ENCODE measurements at places on chromosomes 3 and 15.

DNA sequence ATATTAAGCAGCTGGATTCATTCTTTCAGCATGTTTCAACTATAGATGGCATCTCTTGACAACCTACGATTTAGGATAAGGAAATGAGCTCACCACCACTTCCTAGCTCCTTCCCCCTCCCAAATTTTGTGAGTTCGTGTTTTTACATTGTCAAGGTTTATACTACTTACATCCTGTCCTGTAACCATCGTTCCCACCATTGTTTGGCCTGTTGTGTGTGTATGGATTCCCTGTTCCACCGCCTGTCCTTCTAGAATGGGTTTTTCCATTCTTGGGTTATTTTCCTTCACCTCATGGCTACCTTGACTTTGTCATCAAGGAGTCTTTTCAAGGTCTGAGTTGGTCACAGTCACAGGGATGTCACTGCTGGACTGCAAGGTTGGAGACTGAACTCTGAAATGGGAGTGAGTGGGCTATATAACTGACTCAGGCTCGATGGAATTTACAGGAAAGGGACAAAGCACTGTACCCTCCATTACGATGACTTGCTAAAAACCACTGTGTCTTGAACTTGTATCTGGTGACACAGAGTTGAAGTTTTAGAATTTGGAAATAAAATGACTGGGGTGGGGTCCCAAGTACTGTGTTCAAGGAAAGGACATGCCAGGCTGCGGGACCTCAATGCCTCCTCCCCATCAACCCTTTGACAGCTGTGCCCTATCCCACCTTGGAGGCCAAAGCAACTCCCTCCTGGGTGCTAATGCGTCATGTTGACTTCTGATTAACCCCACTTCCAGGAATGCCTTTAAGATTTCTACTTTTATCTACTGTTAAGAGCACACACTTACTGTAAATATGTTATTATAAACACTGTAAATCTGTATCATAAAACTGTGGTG is 66.8 kb upstream of the BLM start:
- DNase-seq = no peak

- no peak for DNase-seq
Measured at GRCh38 chr3:187889601-187890404, 144.5 kb upstream of the BCL6 start.

DNA sequence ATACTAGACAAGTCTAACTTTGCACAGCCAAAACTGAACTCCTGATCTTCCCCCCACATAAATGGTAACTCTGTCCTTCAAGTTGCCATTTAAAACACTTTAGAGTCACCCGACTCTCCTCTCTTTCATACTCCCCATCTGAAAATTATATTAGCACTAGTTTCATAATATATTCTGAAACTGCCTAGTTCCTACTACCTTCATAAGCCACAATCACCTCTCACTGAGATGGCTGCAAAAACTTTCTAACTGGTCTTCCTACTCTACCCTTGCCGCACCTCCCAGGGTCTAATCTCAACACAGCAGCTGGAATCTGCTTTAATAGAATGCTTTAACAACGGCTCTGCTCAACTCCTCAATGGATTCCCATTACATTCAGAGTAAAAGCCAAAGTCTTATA is 55.0 kb downstream of the GLB1 start:
- no peak for DNase-seq

- no peak for DNase-seq
Measured at GRCh38 chr3:119786409-119786808, 4.5 kb downstream of the NR1I2 start.

DNA sequence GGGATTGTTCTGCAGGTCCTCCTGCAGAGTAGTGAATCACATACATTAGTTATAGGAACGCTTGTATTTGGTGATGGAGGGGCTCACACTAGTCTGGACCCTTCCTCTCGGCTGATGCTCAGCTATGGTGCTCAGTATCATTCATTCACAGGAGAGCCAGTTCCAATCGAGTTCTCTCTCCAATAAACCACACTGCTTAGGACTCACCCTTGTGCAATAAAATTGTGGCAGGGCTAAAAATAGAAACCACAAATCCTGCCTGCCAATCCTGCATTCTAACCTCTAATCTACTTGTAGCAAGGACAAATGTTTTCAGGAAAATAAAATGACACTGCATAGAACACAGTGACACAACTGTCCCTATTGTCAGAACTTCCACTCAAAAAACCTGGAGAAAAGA is 138.4 kb upstream of the TBL1XR1 start:
- DNase-seq = no peak

DNA sequence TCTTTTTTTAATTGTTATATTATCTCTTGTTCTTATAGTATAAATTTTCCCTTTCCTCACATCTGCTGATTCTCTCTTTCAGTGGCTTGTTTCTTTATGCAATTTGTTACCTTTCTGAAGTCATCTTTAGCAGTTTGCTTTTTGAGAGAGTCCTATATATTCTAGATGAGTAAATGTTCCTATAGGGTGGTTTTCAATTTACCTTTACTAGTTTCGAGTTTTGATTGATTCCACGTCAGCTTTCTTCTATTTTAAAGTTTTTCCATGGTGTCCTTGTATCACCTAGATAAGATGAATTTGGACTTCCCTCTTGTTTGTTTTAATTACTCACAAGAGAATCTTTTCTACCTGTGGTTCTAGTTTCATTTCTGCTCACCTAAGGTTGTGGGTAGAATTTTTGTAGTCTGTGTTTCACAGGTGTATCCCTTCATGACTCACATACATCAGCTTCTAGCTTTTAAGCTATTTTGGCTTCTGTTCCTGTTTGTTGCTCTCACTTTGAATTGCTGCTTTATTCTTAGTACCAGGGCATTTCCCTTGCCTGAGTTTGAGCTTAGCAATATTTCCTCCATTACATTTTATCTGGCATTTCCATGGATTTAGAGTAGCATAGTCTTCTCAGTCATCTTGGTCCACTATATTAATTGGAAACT is 6.4 kb downstream of the TEX9 start:
- no peak for DNase-seq

- DNase-seq = peak; percentile 79
Measured at GRCh38 chr15:62782071-62782841, 260.3 kb upstream of the TPM1 start.
